ENCODE measurements at places on chromosomes 2 and 18.
A peak's percentile ranks its signal among the peaks of the same experiment; 100 is the strongest.

DNA sequence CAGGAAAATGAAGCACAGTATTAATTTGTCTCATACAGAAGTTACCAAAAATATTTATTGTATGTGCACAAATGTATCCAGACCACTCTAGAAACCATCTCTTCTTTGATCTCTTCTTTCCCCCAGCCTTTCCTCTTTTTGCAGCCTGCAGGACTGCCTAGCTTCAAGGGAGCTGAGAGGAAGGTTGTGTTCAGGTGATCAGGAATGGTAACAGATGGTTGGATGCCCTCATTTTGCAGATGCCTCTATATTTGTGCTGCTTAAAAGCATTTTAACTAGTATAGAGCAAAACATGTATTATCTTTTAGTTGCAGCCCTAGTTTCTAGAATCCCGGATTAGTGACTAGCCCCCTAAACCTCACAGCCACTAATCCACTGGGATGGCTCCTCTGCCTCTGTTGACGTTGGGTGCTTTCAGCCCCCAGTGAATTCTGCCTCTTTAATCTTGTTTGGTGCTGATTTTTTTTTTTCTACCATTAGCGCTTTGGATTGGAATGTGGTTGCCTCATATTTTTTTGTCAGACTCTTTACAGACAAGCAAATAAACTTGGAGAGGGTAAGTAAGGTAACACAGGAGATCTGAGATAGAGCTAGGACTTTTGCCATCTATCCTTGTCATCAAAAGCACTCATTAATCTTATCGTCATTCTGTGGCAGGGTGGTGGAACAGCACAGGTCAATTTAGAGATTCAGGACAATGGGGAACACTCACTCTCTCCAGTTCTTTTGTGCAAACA lies 103.8 kb upstream of the NDUFV2 start:
- no peak for DNase-seq

- no peak for DNase-seq
Measured at GRCh38 chr2:7803515-7803914, 878.3 kb upstream of the ID2 start.

GRCh38 chr2:54106631-54107454 lies 8.6 kb upstream of the ACYP2 start:
- no peak for DNase-seq

- no peak for DNase-seq
Measured at GRCh38 chr18:61749031-61749430, 143.8 kb downstream of the RNF152 start.

- peak; percentile 76 for DNase-seq
Measured at GRCh38 chr2:25041928-25042320, at the start of gene EFR3B. Gene EFR3B (plus strand): TSS chr2:25042076. CDS start chr2:25042313, 237 bp downstream.

GRCh38 chr18:11154368-11154989 lies 5.1 kb upstream of the PIEZO2 start:
- DNase-seq = no peak

DNA sequence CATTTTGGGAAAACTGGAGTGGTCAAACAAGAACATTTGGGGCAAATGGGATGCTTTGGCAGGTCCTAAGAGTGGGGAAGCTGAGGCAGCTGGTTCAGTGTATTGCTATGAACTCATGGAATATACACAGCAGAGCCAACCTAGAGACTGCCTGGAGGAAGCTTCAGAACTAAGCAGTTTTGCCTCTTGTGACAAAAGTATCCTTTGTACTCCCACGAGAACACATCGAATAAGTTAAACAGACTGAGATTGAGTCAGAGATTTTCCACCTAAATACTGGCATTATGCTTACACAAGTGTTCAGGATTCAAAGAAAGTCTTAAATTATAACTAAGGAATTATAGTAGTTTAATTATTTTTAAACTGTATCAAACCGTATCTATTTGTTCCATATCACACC lies 5.2 kb upstream of the ARMC9 start:
- no peak for DNase-seq

DNA sequence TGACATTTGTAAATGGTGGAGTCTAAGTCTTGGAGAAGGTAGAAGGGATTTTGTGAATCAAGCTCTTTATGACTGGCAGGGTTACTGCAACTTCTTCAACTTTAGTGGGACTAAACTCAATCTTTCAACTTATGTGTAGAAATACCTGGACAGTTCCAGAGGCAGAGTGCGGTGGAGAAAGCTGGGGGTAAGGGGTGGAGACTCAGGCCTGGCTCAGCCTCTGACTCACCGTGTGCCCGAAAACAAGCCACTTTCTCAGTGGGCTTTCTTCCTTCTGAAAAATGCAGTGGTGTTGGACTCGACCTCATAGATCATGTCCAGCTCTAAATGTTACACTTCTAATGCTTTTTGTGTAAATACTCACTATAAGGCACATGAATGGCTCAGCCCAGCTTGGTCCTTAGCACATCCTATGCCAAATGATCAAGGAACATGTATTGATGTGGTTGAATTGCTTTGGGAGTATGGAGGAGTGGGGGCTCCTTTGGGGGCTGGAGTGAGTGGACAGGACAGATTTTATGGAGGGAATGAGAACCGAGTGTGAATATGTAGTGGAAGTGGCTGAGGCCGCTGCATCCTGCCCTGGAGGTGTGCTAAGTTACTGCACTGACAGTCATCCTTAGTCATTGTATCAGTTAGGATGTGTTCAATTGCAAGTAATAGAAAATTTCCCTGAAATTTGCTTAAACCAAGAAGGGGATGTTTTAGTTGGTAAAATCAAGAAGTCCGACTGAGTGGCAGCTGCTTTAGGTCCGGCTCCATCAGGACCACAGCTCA lies 32.2 kb upstream of the IGFBP5 start:
- no peak for DNase-seq

GRCh38 chr2:57880446-57880845 lies 166.2 kb upstream of the VRK2 start:
- DNase-seq = no peak

DNA sequence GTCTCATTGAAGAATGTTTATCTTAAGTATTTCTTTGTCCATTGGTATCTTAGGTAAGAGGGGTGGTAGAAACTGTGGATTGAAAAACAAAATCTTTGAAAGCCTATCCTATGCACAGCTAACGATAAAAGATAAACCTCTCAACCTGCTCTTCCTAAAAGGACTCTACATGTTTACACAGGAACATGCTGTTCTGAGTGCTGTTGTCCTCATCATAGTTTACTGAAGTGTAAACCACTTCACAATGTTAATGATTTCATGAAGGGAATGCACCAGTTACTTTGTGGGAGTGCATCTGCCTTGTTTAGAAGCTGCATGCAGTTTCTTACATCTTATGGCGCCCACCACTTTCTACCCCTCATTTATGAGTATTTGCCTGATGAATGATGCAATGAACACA lies 1.2 kb downstream of the ACMSD start:
- no peak for DNase-seq

DNA sequence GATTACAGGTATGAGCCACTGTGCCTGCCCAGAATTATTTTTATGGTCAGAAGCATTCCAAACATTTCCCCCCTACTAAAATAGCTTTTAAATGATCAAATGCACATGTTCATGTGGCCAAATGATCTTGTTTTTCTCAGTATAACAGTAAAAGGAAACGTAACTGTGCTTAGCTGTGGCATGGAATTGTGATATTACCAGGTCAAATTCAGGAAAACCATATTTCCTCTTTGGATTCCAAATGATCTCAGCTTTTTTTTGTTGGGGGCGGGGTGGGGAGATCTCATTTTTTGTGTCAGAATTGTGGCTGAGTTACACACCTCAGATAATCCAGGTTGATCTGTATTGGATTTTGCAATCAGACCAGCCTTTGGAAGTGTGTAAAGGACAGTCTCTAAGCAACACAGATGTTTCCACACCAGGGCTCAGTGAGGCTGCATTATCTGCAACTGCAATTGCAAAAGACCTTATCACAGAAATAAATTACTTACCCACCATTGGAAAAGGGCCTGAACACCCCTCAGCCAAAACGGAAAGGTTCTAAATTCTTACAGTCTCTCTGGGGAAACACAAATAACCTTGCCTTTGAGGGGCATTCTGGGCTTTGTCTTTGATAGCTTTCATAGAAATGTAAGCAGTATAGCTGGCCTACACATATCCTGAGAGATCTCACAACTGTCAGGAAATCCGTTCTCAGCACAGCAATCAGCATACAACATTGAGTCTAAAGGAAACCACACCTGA lies 8.4 kb downstream of the CASP10 start:
- no peak for DNase-seq

GRCh38 chr18:399631-400135 lies 100.8 kb downstream of the COLEC12 start:
- no peak for DNase-seq

- no peak for DNase-seq
Measured at GRCh38 chr2:29276151-29276550, 160.9 kb downstream of the CLIP4 start.

- DNase-seq = no peak
Measured at GRCh38 chr2:45765007-45765727, 113.7 kb downstream of the PRKCE start.

DNA sequence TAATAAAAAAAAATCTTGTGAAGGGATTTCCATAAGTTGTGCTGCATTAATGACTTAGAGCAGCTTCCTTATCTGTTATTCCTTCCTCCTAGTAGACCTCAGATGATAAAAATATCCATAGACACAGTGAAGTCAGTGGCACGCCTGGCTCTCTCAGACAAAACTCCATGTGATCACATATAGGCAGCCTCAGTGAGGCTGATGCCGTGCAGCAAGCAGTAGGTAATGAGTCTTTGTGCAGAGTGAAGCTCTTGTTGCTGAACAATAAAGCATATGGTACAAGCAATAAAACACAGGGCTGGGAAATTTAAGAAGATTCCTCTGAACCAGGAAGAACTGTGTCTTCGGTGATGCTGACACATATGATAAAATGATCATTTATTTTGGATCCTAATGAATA lies 102.7 kb downstream of the CSRNP3 start:
- DNase-seq = no peak

DNA sequence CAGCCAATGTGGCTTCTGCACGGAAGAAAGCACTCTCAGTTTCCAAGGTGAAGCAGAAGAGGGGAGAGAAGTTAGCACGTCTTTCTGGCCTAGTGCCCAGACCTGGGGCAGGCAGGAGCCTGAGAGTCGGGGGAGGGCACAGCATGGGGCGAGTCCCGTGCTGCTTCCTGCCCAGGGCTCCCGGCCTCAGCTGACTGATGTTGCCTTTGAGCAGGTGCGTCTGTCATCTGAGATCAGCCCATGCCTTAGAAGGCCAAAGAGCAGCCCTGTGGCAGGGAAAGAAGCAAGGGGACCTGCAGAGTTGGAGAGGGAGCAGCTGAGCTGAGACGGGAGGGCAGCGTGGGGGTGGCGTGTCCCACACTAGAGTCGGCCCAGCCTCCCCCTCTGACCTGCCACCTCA lies 3.3 kb downstream of the KCNIP3 start:
- no peak for DNase-seq

- DNase-seq = no peak
Measured at GRCh38 chr2:11796190-11797171, 50.0 kb downstream of the LPIN1 start.

Data from stimulated activated CD8-positive, alpha-beta memory T cell treated with anti-CD3 and anti-CD28 coated beads, Interleukin-4, amount 100 ng/mL, for 1 hour (primary cell).